ENCODE measurements at places on chromosomes 13 and 19. TPM values are rescaled to one million over a fixed set of nuclear protein-coding genes. Genes with fewer than 3 reads are reported as not detected.

Gene DENND1C
- total RNA-seq = 0.78 TPM

Gene GFY
- not detected for total RNA-seq

Gene PSPN
- 0.70 TPM for total RNA-seq

Gene MIR17HG
- total RNA-seq = 0.65 TPM

Gene TUBA3C
- total RNA-seq = not detected

Gene ELSPBP1
- total RNA-seq = not detected

Gene LYL1
- 9.4 TPM for total RNA-seq

Gene CYP4F22
- not detected for total RNA-seq

Gene ERICH6B
- total RNA-seq = not detected

Gene PPM1N
- 0.59 TPM for total RNA-seq

Gene ZNF177
- total RNA-seq = 3.1 TPM

Gene SAMD1
- total RNA-seq = 41.8 TPM

Gene PROZ
- not detected for total RNA-seq

Gene SLC25A42
- total RNA-seq = 14.9 TPM

DNA sequence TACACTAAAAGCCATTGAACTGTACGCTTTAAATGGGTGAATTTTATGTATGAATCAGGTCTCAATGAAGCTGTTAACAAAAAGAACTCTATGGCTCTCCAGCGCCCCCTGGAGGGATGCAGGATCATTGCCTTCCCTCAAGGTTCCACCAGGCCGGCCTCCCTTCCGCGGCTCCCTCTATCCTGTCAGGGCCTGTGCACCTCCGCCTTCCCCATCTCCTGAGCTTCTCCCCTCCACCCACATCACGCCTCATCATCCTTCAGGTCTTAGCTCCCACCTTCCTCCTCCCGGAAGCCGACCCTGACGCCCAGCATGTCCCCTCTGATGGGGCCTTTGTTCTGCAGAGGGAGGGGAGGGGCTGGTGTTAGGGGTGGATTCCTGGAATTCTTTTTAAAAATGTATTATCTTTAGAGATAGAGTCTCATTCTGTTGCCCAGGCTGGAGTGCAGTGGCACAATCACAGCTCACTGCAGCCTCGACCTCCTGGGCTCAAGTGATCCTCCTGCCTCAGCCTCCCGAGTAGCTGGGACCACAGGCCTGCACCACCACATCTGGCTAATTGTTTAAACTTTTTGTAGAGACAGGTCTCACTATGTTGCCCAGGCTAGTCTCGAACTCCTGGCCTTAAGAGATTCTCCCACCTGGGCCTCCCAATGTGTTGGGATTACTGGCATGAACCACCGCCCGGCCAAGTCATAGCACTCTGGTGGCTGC lies 27.7 kb downstream of the MEIS3 start:
- peak; percentile 88 for DNase-seq

- no peak for DNase-seq
These were observed 164.3 kb upstream of the PABPC3 start for GRCh38 chr13:24931450-24932251.

GRCh38 chr13:70394031-70394548 lies 285.8 kb upstream of the KLHL1 start:
- no peak for DNase-seq

DNA sequence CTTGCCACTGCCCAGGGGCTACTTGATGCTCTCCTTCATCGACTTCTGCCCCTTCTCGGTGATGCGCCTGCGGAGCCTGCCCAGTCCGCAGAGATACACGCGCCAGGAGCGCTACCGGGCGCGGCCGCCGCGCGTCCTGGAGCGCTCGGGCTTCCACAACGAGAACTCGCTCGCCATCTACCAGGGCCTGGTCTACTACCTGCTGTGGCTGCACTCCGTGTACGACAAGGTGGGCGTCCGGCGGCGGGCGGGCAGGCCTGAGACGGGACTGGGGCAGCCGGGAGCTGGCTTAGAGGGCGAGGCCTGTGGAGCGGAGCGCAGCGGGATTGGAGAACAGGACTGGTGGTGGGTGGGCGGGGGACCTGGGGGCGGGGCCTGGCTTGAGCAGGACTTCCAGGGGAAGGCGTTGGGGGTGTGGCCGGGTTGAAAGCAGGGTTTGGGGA lies 12.7 kb upstream of the PSMD8 start:
- DNase-seq = peak; percentile 82

GRCh38 chr13:40220299-40220935 lies 446.0 kb downstream of the FOXO1 start:
- DNase-seq = no peak

DNA sequence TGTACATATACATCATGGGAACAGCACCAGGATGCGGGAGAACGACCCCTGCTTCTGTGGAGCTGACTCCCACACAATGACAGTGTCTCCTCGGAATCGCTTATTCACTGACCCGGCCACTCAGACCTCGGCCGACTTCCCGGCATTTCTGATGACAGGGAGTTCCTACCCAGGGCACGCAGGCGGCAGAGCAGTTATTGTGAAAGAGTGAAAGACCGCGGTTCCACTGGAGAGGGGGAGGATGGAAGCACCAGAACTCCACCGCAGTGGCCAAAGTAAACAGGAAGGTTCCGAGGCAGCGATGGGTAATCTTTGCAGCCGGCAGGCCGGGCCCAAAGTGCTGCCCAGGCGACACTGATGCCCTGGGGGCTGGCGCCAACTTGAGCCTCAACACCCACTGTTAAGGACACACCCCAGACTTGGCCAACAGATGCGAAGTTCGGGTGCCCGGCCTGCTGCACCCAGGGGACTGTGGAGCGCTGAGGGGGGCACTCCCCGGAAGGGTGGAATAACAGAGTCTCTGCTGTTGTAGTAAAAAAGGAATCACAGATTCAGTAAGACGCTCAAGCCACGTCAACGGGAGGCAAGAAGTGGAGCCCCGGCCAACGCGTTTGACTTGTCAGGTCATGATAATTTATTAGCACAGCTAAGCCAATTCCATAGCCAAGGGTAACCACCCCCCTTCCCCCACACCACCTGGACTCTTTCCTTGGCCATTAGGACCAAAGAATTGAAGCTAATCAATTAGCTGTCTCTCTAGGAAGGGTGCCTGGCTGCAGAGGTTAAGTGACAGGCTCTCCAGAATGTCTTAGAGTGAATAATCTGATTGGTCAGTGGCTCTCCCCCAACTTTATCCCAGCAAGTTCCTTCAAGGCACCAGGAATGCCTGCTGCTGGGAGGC lies 5.8 kb downstream of the MLLT1 start:
- peak; percentile 94 for DNase-seq

DNA sequence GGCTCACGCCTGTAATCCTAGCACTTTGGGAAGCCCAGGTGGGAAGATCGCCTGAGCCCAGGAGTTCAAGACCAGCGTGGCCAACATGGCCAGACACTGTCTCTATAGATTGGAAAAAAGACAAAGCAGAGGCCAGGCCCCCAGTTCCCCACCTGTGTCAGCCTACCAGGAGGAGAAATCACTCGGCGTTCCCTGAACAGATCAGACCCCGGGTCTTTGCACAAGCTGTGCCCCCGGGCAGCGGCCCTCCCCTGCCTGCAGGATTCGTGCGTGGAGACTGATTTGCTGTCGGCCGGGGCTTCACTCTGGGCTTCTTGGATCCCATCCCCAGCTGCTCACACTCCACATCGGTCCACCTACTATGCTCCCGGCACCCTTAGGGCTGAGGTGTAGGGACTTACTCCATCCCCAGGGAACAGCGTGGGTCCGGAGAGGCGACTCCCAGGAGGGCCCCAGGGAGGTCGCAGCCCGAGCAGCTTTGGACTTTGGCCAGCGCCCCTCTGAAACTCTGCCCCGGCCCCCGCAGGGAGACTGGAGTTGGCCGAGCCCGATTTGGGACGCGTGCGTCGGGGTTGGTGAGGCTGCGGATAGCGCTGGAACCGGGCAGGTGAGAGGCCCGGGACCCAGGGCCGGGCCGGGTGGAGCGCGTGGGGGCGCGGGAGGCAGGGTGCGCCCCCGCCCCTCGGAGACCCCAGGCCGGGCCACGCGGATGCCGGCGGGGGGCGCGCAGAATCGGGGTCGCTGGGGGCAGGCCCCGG lies 515 bp upstream of the EFNA2 start:
- no peak for DNase-seq

DNA sequence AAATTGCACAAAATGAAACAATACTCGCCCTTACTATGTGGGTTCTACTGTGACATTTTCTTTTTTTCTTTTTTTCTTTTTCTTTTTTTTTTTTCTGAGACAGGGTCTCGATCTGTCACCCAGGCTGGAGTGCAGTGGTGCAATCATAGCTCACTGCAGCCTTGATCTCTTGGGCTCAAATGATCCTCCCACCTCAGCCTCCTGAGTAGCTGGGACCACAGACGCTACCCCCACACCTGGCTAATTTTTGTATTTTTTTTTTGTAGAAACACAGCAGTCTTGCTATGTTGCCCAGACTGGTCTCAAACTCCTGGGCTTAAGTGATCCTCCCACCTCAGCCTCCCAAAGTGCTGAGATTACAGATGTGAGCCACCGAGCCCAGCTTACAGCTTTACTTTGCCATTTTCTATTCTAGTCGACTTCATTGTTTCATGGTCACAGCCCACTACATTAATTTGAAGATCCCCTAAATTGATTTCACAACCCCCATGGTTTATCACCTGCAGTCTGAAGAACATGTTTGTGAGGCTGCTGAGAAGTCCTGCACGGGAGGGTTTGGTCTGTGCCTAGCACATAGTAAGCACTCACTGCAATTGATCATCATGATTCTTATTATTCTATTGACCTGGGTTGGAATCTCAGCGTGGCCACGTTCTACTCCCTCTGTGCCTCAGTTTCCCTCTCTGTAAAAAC lies 3.8 kb downstream of the BCL3 start:
- DNase-seq = no peak

- no peak for DNase-seq
These were observed 421.6 kb upstream of the KLF12 start for GRCh38 chr13:74555651-74556420.

DNA sequence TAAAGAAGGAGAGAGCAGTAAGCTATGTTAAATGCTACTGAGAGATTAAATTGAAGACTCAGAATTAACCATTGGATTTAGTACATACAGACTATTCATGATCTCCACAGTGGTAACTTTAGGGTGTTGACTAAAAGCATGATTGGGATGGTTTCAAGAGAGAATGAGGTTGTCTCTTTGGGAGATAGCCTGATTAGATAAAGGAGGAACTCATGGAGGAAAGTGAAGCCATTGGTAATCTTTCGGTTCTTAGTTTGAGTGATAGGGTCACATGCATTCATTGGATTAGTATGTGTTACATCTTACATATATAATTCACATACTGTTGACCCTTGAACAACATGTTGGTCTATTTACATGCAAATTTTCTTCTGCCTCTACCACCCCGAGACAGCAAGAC lies 18.8 kb upstream of the KL start:
- no peak for DNase-seq

DNA sequence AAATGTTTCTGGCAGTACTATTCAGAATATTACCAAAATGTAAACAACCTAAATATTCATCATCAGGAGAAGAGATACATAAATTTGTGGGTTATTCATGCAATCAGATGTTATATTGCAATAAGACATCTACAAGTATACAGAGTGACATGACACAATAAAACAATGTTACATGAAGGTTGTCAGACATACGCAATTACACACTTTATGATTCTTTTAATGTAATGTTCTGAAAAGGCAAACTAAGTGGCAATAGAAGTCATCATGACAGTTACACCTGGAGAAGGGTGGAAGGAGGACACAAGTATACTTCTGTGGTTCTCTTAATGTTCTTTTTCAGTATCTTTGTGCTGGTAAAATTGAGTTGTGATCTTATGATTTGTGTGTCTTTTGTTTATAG lies 95.8 kb upstream of the PRR20A start:
- no peak for DNase-seq

GRCh38 chr19:57010541-57010940 lies 109.2 kb upstream of the USP29 start:
- no peak for DNase-seq

DNA sequence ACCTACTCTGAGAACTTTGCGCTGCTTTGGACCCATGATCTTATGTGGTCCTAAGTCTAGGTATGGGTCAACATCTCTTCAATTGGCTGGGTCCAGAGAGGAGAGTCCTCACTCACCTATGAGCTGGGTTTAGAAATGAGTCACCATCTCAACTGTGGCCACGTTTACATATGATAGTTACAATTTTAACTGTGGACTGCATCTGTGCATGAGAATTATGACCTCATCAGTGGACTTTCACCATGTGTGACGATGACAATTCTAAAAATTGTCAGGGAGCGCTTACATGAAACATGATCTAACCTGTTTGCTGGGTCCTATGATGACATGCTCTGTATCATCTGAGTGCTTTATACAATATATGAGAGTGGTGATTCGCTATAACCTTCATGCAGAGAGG lies 12.7 kb upstream of the ZNF724 start:
- no peak for DNase-seq

DNA sequence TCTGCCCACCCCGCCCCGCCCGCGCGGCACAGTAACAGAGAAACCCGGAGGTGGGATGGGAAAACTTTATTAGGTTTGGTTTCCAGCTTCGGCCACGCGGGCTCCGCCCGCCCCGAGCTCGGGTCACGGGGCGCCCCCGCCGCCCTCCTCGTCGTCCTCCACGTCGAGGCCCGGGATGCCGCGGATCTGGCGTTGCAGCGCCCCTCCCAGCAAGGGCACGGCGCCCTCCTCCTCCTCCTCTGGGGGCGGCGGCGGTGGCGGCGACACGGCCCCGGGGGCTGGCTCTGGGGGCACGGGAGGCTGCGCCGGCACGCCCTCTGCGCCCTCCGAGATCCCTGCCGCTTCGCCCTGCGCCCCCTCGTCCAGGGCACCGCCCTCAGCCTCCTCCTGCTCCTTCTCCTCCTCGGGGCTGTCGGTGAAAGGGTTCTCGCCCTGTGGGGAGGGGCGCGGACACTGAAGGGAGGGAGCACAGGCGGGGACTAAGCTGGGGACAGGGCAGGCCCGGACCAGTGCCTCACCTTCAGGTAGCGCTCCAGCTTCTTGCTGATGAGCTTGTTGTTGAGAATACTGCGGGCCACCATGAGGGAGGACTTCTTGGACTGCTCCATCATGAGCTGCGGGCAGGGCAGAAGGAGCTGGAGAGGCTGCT lies 536 bp upstream of the AKAP8 start:
- DNase-seq = no peak

- no peak for DNase-seq
These were observed 12.1 kb upstream of the ZNF681 start for GRCh38 chr19:23770672-23771250.

DNA sequence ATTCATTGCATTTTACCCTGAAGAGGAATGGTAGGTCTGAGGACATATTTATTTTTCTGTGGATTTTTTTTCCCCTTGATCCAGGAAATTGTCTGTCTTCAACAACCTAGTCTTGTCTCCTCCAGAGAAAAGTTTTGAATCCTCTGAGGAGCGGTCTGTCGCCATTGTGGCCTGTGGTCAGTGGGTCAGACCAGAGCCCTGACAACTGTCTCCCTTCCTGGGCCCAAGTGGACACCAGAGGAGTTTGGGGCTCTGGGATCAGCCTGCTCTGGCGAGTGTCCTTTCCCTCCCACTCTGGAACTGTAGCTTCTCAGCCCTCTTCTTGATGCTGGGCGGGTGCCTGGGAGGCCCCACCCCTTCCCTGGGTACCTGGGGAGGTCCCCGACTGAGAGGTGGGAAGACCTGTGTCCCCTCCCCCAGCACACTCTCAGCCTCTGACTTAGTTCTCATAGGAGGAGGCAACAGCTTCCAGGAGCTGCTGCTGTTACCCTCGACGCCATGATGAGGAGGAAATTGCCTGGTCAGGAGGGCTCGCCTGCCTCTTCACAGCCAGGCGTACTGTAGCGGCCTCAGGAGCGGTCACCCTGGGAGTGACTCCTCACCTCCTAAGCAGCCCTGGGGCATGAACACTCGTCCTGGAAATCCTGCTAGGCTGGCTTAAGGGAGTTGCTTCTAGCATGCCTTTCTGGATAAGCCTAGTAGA lies 110.3 kb downstream of the GGACT start:
- DNase-seq = no peak
